ENCODE measurements at places on chromosomes 6 and 20. TPM values are rescaled to one million over a fixed set of nuclear protein-coding genes. Genes with fewer than 3 reads are reported as not detected.

Gene SHLD1
- total RNA-seq, result 6.6 TPM

Gene CLVS2
- not detected for total RNA-seq

Gene MEP1A
- total RNA-seq, result not detected

Gene PACRG
- 6.4 TPM for total RNA-seq

Gene FKBP1A
- 191 TPM for total RNA-seq

Gene KCNG1
- not detected for total RNA-seq

Gene THEMIS
- total RNA-seq, result 1.3 TPM

Gene NMBR
- total RNA-seq, result 0.29 TPM
